GM10248 (cell line): ENCODE measurements at places on chromosomes 7 and 10.
A peak's percentile ranks its signal among the peaks of the same experiment; 100 is the strongest.

DNA sequence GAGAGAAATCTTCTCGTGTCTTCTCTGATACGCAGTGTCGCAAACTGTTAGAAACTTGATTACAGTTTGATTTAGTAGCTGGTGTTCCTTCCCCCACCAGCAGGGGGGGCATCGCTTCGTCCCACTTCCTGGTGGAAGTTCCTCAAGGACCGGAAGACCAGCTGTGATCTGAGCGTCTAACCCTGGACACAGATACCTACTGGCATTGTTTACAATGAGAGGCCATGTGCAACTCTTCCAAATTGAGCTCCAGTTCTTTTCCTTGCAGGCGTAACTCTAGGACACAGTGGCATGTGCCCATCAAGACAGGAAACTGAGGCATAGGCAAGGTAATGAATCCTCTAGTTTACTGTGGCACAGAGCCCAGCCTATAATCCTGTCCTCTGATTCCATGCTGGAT, 219.0 kb downstream of the CCDC3 start:
- peak; percentile 53 for DNase-seq

- DNase-seq, result no peak
These were observed 30.3 kb downstream of the CHAT start for GRCh38 chr10:49644035-49644646.

- no peak for DNase-seq
These were observed 275.8 kb upstream of the SEMA3D start for GRCh38 chr7:85462671-85463070.

GRCh38 chr10:75150656-75151055, 39.2 kb downstream of the SAMD8 start:
- no peak for DNase-seq

DNA sequence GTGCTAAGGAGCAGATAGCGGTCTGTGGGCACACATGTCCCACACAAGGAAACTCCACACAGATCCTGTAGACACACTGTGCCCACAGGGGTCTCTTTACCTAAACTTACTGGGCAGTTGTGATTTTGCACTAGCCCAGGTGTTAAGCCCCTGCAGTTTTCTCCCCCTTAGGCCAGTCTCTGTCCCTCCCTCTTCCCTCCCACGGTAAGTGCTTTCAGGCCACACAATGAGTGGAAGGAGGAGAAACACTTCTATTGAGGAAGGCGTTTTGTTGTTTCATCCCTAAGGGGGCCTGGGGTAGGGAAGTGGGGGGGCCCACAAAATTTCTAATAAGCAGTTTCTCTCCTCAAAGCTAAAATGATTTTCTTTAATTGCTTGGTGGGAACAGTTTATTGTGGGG, 51.4 kb downstream of the FBXW4 start:
- DNase-seq, result no peak

GRCh38 chr7:148852272-148852671, 31.8 kb downstream of the EZH2 start:
- no peak for DNase-seq

DNA sequence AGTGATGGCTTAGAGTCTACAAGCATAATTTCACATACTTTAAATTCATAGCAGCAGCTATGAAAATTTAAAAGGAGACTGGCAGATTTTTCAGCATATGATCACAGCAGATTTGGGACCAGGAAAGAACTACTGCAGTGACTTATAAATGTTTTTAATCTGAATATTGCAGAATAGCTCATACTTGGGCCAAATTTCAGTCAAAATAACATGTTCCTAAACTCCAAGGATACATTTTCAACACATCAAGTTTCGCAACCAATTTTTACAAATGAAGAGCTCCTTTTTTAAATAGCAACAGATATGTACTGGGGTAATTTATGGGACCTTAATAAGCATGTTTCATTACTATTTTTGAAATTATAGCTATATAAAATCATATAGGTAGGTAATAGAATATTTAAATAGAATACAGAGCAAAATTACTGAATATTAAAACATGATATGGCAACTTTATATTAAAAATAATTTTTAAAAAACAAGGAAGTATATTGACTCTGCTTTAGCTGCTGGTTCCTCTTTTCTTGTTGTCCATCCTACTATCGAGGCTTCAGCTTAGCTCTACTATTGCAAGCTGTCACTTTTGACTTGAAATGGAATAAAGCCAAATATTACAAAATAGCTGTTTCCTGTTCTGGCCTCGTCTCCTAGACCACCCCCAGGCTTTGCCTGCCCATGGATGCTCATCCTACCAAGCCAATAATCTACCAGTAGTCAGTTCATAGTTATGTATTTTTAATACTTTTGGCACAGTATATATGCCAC, 123.1 kb downstream of the NRBF2 start:
- DNase-seq, result no peak

DNA sequence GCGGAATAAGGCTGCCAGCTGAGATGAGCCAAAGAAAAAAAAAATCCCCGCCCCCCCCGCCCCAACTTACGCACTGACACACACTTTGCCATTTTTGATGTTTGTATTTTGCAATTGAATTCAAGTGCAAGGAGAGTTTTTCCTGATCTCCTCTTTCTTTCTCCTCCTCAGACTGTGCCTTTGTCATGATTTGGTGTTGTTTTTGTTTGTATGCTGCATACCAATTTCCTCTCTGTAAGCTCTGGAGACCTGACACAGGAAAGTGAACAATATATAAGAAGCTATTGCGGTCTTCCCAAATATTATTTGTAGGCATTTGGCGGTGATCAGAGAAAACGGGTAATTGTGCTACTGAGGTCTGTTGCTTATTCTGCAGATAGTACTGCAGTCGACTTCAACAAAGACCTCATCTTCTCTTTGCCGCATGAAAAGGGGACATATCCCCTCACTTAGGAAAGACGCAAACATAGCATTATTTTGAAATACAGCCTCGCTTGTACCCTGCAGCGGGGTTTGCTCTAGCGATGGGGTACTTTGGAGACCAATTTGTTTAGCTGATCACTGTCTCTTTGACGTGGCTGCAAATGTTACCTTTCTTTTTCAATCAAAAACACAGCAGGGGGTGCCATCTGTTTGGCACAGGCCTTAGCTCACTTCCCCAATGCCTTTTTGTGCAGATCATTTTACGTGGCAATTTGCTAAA, 206.6 kb downstream of the SKAP2 start:
- no peak for DNase-seq

DNA sequence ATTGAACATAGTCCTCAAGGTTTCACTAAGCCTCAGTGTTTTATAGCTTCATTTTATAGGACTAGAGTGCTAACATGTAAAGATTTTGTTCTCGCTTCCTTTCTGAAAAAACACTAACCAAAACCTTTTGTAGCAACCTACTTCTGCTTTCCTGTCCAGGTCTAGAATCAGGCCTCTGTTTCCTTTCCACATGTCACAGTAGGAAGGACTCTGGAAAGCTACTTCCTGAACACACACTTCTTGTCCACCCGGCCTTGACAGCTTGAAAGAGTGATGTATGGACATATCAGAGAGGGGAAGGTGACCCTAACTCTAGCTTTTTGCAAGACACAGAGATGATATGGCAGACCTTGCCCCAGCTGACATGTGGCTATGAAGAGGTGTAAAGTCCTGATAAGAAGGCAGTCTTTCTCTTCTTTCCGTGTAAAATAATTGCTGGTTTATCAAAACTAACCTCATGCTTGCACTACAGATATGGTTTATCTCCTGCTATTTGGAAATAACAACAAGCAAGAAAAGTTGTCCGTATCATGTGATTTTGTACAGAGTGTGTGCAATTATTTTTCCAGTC, 175.4 kb downstream of the SKAP2 start:
- no peak for DNase-seq

GRCh38 chr10:132982301-132982989, 40.1 kb upstream of the CFAP46 start:
- no peak for DNase-seq

DNA sequence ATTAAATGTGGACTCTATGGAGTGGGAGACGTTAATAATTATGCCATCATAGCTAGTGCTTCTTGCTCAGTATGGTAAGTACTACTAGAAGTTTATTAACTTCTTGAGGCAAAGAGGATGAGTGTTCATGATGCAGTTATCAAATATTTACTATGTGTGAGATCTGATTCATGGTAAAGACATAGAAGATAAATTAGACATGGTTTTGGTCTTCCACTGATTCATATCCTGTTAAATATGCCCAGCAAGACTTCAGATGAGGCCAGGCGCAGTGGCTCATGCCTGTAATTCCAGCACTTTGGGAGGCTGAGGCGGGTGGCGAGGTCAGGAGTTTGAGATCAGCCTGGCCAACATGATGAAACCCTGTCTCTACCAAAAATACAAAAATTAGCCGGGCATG, 547.1 kb upstream of the ANKRD30A start:
- DNase-seq, result no peak

GRCh38 chr7:80053124-80053523, 81.5 kb upstream of the GNAI1 start:
- no peak for DNase-seq

DNA sequence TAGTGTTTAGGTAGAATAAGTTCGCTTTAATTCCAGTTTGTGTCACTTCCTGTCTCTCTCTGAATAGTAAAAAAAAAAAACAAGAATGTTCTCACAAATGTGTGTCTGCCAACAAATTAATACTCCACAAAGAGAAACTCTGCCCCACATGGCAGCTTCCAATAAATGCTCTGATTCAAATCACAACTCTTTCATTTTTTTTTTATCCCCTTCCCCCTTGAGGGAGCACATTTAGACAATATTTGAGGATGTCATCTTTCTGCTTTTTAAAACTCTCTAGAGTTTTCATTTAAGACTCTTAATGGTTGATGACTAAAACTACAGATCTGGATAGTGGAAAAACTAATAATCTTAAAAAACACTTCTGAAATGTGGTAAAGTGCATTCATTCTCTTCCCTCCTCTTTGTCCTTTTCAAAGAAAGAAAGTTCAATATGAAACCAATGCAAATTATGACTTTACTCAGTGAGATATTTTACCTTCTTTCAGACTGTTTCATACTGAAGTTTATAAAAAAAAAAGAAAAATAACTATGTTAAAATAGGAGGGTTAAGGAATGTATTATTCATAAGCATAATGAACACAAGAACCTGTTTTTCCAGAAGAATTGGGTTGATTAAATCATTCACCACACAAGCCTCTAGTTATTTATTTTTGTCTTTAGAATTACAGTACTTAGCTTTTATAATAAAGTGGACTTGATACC, 42.3 kb downstream of the ARID5B start:
- DNase-seq, result peak; percentile 27

GRCh38 chr10:124611738-124612137, 132.4 kb downstream of the FAM53B start:
- no peak for DNase-seq

- no peak for DNase-seq
These were observed 210.8 kb upstream of the PFKP start for GRCh38 chr10:2856598-2856997.

DNA sequence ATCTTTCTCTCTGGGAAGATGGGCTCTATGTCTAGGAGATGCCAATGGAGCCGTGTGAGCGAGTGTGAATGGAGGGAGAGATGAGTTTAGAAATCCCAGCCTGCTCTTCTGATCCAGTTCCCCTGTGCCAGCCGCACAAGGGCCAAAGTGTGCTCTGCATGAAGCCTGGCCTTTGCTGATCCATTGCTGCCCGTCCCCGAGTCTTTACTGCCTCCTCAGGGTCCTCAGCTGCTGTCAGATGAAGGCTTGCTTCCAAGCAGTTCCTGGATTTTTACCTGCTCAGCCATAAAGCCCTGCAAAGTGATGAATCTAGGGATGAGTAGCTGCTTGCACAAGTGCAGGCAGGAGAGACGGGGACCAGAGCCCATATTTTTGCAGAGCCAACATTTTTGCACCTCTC, 115.9 kb downstream of the ZMIZ1 start:
- DNase-seq, result no peak

DNA sequence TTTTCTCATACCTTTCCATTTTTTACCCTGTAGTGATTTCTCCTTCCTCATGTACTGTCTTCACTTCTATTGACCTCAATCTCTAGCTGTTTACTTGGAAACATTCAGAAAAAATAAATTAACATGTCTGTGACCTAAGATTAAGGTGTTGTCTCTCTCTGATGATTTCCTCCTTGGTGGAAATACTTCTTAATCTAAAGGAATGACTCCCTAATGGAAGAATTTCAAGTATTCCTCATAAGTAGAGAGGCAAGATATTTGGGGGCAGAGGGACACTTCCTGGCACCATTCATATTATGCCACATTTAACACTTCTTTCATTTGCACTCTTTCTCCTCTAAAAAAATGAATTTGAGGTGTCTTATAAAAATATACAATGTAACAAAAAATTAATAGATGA, 202.8 kb downstream of the NEBL start:
- no peak for DNase-seq
